ENCODE measurements at places on chromosomes 6 and 20.

DNA sequence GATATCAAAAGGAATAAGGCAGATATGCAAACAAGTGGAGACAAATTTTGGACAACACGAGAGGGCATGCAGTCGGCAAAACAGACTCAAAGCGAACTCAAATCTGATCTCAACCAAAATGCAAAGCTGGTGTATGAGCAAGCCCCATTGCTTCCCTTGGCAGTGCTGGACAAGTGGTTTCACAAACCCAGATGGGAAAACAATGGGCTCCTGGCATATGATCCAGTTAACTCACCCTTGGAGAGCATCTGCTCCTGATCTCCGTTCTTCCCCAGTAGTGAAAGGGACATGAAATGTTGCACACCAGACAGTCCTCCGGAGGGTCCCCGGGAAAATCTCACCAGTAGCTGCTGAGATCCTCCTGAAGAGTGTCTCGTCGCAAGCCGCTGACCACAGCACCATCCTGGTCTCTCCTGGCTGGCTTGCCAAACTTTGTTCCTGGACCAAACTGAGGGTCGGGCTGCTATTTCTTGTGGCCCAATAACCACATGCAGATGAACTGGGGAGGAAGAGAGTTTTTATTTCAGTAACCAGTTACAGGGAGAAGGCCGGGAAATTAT, 84.3 kb upstream of the THBS2 start:
- no peak for DNase-seq

DNA sequence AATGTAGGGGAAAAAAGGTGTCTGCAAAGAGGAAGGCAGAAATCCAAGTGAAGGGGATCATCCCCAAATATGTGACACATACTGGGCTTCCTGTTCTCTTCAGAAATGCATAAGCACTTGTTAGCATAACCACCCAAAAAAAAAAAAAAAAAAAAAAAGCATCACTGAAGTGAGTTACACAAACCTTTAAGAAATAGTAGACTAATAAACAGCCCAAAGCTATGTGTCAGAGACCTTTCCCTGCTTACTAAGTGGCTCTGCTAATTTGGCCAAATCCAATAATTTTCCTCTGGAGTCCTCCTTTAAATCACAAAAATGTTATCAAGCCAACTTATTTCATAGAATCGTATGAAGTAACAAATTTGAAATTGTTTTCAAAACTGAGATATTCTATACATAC, 7.5 kb upstream of the DST start:
- DNase-seq: no peak

GRCh38 chr6:22921828-22922227, 352.5 kb downstream of the HDGFL1 start:
- DNase-seq: no peak

DNA sequence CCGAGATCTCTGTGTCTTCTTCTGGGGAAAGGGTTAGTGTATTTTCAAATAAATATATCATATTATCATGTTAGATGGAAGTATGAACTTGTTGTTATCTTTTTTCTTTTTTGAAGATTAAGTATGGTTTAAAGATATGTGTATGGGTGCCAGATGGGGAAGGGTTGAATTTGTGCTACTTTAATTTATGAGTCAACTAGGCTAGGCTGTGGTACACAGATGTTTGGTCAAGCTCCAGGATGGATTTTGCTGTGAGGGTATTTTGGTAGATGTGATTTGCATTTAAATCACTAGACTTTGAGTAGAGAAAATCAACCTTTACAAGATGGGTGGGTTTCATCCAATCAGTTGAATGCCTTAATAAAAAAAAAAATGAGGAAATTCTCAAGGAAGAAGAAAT, 886.6 kb upstream of the ADGRB3 start:
- DNase-seq: no peak

- DNase-seq: no peak
These were observed 81.3 kb downstream of the RPP40 start for GRCh38 chr6:4922488-4923037.

DNA sequence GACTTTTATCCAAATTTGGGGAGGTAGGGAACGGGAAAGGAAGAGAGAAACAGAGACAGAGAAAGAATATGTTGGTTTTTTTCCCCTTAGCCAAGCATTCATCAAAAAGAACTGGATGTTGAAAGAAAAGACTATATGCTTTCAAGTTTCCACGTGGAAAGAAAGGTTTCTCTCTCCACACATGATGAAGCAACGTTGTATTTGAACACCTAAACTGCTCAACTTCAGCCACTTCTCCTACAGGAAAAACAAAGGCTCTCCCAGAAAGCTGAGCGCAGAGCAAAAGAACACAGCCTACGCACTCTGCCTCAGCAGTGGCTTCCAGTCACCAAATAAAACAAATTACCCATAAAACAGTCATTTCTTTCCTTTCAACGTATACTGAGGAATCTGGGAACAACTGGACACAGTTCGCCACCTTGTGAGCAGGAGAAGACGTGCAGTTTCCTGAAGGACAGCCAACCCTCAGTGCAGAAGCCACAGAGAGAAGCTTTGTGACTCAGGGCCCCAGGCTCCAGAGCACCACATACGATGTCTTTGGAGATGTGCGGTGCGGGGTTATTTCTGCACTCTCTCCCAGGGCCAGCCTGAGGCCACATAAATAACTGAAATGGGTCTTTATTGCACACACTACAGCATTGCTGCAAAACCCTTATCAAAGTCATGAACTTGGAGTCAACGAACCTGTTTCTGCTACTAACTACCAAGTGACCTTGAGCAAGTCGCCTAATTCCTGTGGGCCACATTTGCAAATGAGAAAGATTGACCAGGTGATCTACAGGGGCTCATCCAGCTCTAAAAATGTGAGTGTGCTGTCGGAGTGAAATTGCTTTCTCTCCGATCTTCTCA, 10.1 kb downstream of the IL17F start:
- no peak for DNase-seq

DNA sequence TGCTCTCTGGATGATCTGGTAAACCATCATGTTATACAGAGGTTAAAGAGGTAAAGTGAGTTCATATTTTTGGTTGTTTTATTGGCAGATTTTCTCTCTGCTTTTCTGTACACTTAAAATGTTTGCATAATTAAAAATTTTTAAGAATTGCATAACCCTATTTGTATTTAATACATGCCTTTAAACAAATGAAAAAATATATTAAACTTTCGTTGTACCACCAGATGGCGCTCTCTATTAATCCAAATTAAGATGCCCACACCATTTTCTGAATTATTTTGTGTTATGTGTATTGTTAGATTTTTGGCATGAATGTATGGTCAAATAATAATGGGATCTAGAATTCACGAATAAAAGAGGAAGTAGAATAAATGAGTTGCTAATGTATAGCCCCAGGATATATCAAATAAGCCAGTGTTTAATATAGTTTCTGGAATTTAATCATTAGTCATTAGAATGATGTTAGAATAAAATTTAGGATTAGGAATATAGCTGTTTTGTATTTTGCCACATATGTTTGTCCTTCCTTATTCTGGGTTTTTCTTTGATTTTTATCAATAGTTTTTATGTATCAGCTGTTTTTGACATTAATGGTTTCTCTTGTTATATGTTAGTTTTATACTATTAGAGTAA, 38.9 kb downstream of the SMAP1 start:
- no peak for DNase-seq

- DNase-seq: no peak
These were observed 93.5 kb downstream of the ADGRG6 start for GRCh38 chr6:142395266-142395665.

DNA sequence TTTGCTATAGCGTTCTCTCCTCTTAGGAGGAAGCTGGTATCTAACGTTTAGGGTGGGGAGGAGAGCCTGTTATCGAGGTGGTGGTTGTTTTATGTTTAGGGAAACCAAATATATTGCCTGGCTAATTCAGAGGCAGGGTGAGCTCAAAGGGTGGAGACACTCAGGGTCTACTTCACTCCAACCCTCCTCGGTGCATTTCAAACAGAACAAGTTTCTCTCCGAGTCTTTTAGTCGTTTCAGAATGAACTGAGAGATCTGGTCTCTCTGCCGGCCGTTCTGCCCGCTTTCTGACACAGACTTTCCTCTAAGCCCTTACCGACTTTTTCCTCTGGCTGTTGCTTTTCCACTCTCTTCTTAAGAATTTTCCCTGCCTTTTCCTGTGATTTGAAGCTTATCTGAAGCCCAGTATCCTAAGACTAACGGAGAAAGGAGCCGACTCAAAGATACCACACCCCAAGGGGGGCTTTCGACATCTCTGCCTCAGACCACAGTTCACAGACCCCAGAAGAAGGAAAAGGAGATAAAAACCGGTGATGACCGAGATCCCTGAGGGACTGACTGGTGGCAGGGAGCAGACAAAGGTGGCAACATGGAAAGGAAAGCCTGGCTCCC, 865 bp downstream of the STK38 start:
- no peak for DNase-seq

DNA sequence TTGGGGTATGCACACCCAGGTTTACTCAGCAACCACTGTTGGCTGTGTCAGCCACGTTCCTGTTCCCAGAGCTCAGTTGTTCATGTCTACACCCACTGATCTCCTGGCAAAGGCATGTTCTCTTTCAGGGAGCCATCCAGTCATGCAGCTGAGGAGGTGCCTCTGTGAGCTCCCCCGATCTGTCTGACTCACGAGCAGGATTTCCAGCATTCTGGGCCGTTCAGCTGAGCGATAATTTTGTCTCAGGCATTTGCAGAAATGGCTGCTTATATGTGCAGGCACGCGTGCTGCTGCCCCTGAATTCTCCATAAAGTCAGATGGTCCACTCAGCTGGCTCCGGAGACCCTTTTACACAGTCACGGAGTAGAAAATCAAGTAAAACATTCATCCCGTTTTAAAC, 78.4 kb upstream of the IYD start:
- DNase-seq: no peak

DNA sequence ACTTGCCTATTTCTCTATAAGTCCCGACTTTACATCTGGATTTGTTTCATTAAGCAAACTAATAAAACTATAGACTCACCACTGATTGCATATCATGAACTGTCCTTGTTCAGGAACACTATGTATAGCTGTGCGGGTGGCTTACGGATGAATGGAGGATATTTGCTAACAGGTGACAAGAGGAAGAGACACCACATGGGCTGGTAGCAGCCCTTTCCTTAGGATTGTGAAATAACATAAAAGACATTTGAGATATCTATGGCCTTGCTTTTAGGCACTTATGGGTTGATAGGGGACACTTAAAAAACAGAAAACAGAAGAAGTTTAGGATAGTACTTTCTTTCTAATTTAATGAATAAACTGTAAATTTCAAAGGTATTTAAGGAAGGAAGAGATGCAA, 5.0 kb upstream of the CAP2 start:
- no peak for DNase-seq

DNA sequence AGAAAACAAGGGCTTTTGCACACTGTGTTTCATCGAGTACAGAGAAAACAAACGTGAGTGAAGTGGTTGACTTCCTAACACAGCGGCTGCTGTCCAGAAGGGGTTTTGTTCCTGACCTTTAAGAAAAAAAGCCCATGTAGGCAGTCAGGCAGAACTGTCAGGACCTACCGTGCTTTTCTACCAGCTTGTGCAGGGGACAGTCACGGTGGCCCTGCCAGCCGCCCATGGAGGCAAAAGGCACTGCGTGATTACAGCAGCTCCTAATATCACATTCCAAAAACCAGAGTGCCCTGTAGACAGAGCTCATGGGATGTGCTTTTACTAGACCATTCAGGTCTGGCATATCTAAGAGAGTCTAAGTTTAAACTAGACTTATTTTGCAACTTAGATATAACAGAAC, 12.2 kb downstream of the TNFAIP3 start:
- no peak for DNase-seq

GRCh38 chr20:25218492-25218891, 23.0 kb downstream of the ENTPD6 start:
- no peak for DNase-seq

- no peak for DNase-seq
These were observed 7.6 kb upstream of the TMC2 start for GRCh38 chr20:2528671-2529271.

All from memory B cell (primary cell).